HCT116 (cell line): ENCODE measurements at places on chromosomes 3 and 15. TPM values are rescaled to one million over a fixed set of nuclear protein-coding genes. Genes with fewer than 3 reads are reported as not detected.

TRIM42 gene
- total RNA-seq, result not detected

GRAMD1C gene
- 7.9 TPM for total RNA-seq

SLC24A5 gene
- not detected for total RNA-seq

GRCh38 chr3:129822679-129823078, 70.8 kb downstream of the TMCC1 start:
- H3K27ac ChIP-seq, result no peak overlapping the region
- H3K27me3 ChIP-seq, result no peaks in the 10 kb centered on the region
- no peak for DNase-seq
- H3K4me3 ChIP-seq, result no peak overlapping the region

- no peaks in the 10 kb centered on the region for H3K27me3 ChIP-seq
- H3K27ac ChIP-seq, result no peak overlapping the region
- no peaks in the 10 kb centered on the region for H3K4me1 ChIP-seq
- H3K4me3 ChIP-seq, result no peak overlapping the region
These were observed 8.6 kb downstream of the TM6SF1 start for GRCh38 chr15:83115831-83116565.

DNA sequence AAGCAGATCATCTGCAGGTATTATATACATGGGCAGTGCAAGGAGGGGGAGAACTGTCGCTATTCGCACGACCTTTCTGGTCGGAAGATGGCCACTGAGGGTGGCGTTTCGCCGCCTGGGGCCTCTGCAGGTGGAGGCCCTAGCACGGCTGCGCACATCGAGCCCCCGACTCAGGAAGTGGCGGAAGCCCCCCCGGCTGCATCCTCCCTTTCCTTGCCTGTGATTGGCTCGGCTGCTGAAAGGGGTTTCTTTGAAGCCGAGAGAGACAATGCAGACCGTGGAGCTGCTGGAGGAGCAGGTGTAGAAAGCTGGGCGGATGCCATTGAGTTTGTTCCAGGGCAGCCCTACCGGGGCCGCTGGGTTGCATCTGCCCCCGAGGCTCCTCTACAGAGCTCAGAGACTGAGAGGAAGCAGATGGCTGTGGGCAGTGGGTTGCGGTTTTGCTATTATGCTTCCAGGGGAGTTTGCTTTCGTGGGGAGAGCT, 639 bp downstream of the MKRN3 start:
- peaks cover 12% of the 10 kb centered on the region for H3K36me3 ChIP-seq
- no peaks in the 10 kb centered on the region for H3K27me3 ChIP-seq
- H3K4me1 ChIP-seq, result peaks cover 28% of the 10 kb centered on the region
- DNase-seq, result peak; percentile 29
- peak overlapping the region; percentile 98 for H3K27ac ChIP-seq

- H3K27ac ChIP-seq, result no peak overlapping the region
- no peak overlapping the region for H3K4me3 ChIP-seq
- no peaks in the 10 kb centered on the region for H3K36me3 ChIP-seq
- no peaks in the 10 kb centered on the region for H3K27me3 ChIP-seq
- DNase-seq, result no peak
- no peaks in the 10 kb centered on the region for H3K4me1 ChIP-seq
These were observed 95.5 kb downstream of the ST6GAL1 start for GRCh38 chr3:187025656-187026316.

DNA sequence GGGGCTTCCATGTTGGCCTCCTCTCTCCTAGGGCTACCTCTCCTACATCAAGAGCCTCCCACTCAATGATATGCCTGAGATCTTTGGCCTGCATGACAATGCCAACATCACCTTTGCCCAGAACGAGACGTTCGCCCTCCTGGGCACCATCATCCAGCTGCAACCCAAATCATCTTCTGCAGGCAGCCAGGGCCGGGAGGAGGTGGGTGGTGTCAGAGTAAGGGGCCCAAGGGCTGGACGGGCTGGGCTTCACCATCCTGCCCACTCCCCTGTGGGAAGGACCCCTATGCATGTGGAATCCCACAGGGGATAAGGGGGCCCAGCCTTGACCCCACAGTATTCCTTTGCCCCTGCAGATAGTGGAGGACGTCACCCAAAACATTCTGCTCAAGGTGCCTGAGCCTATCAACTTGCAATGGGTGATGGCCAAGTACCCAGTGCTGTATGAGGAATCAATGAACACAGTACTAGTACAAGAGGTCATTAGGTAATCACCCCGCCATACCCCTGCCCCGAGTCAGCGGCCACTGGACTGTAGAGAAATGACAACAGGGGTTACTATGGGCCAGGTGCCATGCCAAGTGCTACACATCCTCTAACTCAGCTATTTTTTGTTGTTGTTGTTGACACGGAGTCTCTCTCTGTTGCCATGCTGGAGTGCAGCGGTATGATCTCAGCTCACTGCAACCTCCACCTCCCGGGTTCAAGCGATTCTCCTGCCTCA, 47.1 kb downstream of the SEMA3G start:
- no peak for DNase-seq
- H3K4me3 ChIP-seq, result no peak overlapping the region
- H3K36me3 ChIP-seq, result peaks cover 2% of the 10 kb centered on the region

- H3K4me3 ChIP-seq, result no peak overlapping the region
- H3K27me3 ChIP-seq, result peaks cover 55% of the 10 kb centered on the region
- H3K27ac ChIP-seq, result no peak overlapping the region
- no peaks in the 10 kb centered on the region for H3K4me1 ChIP-seq
These were observed 283.1 kb upstream of the LRRFIP2 start for GRCh38 chr3:37457378-37458065.

- no peaks in the 10 kb centered on the region for H3K27me3 ChIP-seq
- H3K36me3 ChIP-seq, result no peaks in the 10 kb centered on the region
- H3K4me3 ChIP-seq, result no peak overlapping the region
- no peaks in the 10 kb centered on the region for H3K4me1 ChIP-seq
- DNase-seq, result no peak
- no peak overlapping the region for H3K27ac ChIP-seq
These were observed 278.0 kb downstream of the CGGBP1 start for GRCh38 chr3:87780811-87781210.
